Stimulated activated CD4-positive, alpha-beta T cell treated with anti-CD3 and anti-CD28 coated beads, Interleukin-4, amount 100 ng/mL, for 48 hours (primary cell): ENCODE measurements at places on chromosomes 4 and X.

DNA sequence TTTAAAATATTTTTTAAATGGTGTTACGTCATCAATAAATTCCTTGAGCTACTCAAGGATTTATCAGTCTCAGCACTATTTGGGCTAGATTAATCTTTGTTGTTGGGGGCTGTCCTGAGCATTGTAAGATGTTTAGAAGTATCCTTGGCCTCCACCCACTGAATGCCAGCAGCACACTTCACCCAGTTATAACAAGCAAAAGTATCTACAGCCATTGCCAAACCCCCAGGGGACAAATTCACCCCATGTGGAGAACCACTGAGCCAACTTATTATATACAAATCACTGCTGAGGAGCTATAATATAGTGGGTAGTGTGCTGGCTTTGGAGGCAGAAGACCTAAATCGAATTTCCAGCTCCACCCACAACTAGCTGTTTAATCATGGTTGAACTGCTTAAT lies 58.3 kb downstream of the ATP10D start:
- no peak for DNase-seq

DNA sequence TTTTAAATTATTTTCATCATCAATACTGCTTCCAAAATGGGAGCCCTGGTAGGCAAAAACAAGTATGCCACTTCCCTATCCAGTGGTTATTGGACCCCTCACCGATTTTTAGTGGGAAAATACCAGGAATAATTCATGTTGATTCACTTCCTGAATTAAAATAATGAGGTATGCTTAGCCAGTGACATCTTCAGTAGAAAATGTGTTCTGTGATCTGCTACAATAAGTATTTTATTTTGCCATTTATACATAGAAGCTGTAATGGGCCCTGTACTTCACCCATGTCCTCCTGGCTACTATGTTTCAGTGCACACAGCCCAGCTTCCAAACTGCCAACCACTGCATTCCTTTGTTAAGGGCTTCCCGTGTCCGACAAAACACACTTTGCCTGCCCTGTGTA lies 41.0 kb upstream of the KLHL34 start:
- DNase-seq: no peak

GRCh38 chrX:148865277-148866210 lies 365.1 kb downstream of the AFF2 start:
- no peak for DNase-seq

- no peak for DNase-seq
Observed at GRCh38 chr4:18463987-18464559, 442.5 kb upstream of the LCORL start.

GRCh38 chr4:2263926-2264321 lies 2.0 kb upstream of the MXD4 start:
- DNase-seq: no peak

GRCh38 chrX:11422525-11422857 lies 129.3 kb downstream of the AMELX start:
- no peak for DNase-seq

- no peak for DNase-seq
Observed at GRCh38 chr4:133775881-133776280, 425.7 kb downstream of the PABPC4L start.

DNA sequence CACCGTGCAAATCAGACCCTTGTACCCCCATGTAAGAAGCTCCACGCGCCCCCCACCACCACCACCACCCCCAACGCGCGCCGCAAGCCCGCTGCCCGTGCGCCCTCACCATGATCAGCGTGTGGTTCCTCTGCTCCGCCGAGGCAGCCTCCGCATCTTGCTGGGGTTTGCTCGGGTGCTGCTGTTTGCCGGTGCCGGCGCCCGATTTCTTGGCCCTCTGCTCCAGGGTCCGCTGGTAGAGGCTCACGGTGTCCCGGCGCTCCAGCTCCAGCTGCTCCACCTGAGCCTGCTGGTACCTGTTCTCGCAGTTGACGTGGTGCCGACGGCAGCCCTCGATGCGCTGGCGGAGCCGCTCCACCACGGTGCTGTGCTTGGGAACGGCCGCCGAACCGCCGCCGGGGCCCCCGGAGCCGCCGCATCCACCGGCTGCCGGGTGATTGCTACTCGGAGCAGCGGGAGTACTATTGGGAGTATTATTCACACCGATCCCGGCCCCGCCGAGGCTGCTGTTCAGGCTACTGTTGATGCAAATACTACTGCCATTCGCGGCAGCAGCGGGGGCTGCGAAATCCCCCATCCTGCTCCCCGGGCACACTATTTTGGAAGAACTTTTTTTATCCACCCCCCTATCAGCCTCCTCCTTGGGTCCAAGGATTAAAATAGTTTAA lies 1.1 kb downstream of the MAML3 start:
- no peak for DNase-seq

DNA sequence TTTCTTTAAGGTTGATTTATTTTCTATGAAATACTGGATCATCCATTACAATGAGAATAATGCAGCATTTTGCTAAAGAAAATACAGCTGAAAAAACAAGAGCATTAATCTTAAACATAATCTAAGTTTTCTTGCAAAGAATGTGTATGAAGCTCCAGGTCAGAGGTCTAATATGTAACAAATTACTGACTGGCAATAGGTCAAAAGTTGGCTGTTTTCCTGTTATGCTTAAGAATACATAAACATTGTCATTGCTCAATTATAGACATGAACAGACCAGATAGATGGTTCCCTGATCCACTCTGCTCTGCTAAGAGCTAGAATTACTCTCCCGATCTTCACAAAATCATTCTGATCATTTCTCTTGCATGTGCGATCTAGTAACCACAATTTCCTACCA lies 718.6 kb downstream of the PDHA2 start:
- no peak for DNase-seq

DNA sequence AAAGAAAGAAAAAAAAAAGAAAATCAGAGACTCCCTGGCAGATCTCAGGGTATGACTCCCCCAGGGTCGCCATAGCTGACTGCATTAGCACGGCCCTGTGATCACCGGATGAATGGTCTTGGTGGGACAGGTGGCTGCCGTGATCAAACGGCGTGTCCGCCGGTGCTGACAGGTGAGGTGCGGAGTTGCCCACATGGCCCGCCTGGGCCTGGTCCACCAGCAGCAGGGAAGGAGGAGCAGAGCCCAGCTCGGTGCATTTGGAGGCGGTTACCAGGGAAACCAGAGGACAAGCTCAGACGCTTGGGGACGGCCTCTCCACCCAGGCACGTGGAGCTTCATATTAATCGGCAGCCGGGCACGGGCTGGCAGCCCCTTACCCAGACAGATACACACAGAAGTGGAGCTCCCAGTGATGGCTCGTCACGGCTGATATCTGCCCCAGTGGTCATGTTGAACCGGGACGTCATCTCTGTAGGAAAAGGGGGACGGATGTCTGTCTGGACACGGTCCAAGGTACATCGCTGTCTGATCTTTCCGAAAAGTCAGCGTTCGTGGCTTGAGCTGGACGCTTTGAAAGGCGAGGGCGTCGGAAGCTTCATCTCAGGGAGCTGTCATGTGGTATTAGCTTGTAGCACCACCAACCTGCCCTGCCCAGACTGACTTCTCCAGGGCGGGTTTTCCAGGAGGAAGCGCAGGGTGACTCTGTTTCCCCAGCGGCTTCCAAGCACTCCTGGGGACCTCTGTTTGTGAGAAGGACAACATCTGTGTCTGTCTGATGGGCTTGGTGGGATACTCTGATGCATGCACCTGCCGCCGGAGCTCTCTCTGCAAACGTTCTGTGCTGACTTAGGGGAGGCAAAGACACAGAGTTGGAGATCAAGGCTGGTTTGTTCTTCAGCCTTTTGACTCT lies 180.7 kb downstream of the CRLF2 start:
- no peak for DNase-seq

GRCh38 chr4:4948370-4948769 lies 70.9 kb downstream of the CYTL1 start:
- DNase-seq: no peak

GRCh38 chr4:119314356-119314755 lies 7.6 kb downstream of the FABP2 start:
- DNase-seq: no peak

GRCh38 chr4:22167201-22167600 lies 218.6 kb upstream of the KCNIP4 start:
- DNase-seq: no peak

DNA sequence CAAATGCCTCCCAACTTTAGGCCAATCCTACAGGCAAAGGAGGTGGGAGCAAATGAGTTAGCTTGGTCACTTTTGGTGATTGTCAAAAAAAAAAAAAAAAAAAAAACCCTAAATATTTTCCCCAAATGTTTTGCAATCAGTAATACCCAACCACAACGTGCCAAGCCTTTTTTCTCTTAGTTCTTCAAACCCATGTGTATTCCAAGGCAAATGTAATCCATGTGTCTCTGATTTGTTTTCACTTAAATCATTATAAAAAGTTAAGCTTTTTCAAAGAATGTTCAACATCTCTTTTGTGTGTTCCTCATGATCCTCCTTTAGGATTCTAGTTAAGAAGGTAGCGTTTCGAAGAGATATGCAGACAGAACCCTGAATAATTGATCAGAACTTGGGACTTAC lies 328.4 kb downstream of the PAPSS1 start:
- DNase-seq: no peak

DNA sequence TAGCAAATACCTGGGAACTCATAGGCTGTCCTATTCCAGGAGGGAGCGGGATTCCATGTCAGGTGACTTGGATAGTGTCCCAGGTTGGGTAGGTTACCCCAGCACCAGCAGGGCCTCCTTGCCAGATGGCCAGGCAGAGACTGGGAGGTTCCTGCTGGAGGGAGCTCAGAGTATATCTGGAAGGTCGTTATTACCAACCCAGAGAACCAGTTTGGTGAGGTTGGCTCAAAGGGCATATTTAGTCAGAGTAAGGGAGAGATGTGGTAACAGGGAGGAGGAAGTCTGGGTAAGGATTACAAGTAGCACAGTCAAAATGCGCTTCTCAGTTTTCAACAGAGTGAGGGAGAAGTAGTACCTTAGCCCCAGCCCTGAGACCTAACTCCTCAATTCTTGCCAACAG lies 53.3 kb upstream of the LNX1 start:
- DNase-seq: no peak

GRCh38 chr4:104756837-104757236 lies 262.1 kb upstream of the CXXC4 start:
- no peak for DNase-seq

GRCh38 chr4:168570466-168570865 lies 73.6 kb downstream of the PALLD start:
- no peak for DNase-seq

- no peak for DNase-seq
Observed at GRCh38 chr4:102663073-102663472, 97.7 kb downstream of the MANBA start.

- DNase-seq: no peak
Observed at GRCh38 chr4:107885865-107886264, 45.5 kb upstream of the CYP2U1 start.

- DNase-seq: no peak
Observed at GRCh38 chr4:89298155-89298554, 9.4 kb downstream of the GPRIN3 start.

GRCh38 chr4:85580489-85580888 lies 105.5 kb downstream of the ARHGAP24 start:
- DNase-seq: no peak

DNA sequence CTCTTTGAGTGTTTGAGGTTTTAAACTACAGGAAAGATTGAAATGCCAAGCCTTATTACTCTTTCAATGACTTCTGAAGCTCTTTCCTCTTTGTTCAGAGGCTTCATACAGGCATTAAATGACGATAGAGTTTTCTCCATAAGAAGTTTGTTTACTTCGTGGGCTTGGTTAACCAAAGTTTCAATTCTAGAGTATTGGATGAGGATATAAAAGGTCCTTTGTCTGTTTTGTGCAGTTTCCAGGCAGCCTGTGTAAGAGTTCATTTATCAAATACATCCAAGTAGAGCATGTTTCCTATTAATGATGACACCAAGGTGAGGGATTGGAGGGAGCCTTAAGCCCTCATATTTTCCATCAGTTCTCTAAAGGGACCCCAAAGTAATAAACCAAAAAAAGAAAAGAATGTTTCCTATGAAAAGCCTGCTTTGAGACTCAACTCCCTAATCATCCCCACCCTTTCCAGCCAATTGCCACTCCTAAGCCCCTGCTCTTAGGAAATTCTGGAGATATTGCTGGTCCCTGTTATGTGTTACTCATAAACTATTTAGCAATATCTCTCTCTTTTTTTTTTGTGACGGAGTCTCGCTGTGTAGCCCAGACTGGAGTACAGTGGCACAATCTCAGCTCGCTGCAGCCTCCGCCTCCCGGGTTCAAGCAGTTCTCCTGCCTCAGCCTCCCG lies 106.2 kb upstream of the IL13RA1 start:
- no peak for DNase-seq

DNA sequence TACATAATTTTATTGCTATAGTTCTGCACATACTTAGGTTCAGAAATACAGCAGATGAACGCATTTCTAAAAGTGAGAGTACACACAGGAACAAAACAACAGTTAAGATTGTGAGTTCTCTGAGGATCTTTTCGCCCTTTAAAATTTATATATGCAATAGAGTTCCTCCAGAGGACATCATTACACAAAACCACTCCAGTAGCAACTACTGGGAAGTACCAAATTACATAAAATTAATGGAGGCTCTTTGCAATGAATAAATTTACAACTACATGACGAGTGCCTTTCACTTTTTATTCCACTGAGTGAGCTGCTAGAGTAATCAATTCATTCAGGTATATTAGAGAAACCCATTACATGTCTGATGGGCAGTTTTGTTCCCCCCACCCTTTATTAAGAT lies 107.2 kb downstream of the PPP3CA start:
- DNase-seq: no peak

DNA sequence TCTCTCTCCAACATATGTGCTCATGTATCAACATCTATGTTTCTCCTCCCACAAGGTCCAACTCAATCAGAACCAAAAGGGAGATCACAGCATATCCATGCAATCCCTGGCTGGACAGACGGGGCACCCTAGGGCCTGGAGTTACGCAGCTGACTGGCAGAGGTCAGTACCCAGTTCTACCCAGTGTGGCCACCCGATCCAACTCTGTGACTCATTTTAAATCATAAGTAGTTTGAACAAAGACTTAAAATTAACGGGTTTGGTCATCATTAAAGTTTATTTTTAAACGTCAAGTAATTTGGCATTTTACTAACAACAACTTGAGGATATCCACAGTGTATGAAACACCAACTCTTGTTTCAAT lies 59.5 kb downstream of the APBB2 start:
- DNase-seq: no peak

- DNase-seq: no peak
Observed at GRCh38 chr4:84451546-84451945, 47.5 kb downstream of the NKX6-1 start.

GRCh38 chr4:37879365-37879764 lies 11.5 kb upstream of the TBC1D1 start:
- DNase-seq: no peak

- DNase-seq: no peak
Observed at GRCh38 chr4:174870311-174870710, 41.3 kb upstream of the GLRA3 start.
